Psoas muscle (tissue), 8 donors: ENCODE measurements at places on chromosomes 2 and 18. TPM values are rescaled to one million over a fixed set of nuclear protein-coding genes. Genes with fewer than 3 reads are reported as not detected.

The SP5 gene
- total RNA-seq: 1.0 TPM

DNA sequence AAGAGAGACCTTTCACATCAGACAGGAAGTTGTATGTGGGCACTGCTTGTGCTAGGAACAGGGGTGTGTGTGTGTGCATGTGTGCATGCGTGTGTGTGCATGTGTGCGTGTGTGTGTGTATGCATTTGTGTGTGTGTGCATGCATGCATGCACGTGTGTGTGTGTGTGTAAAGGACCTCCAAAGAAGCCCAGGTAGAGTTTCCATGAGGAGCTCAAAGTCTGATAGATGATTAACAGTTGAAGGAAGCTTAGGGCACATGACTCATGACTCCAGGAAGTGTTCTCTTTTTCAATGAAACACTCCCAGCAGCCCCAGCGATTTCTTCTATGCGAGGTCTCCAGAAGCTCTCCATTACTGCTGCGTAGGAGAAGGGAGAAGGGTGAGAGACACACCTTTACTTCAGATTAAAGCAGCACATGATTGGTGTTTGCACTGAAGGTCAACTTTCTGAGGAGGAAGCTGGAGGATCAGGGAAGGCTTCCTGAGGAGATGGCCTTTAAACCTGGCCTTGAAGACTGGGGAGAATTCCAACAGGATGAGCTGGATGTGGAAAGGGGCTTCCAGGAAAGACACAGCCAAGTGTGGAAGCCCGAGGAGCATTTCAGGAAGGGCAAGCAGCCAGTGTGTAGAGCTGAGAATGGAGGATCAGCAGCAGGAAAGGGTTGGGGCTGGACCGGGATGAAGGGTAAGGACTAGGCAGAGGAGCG, 77.7 kb downstream of the SMAD4 start:
- DNase-seq: no peak

GRCh38 chr2:109322111-109322510, 193.1 kb downstream of the SH3RF3 start:
- peak; percentile 95 for DNase-seq

GRCh38 chr2:229851870-229852269, 69.9 kb downstream of the TRIP12 start:
- no peak for DNase-seq
